Aorta (tissue), 5 donors: ENCODE measurements at places on chromosomes 2 and 18. TPM values are rescaled to one million over a fixed set of nuclear protein-coding genes. Genes with fewer than 3 reads are reported as not detected.

- H3K27ac ChIP-seq, result no peak overlapping the region
- no peak for DNase-seq
- no peaks in the 10 kb centered on the region for H3K4me1 ChIP-seq
- no peaks in the 10 kb centered on the region for H3K36me3 ChIP-seq
Measured at GRCh38 chr2:237152361-237152760, 66.7 kb downstream of the COPS8 start.

- no peaks in the 10 kb centered on the region for H3K27me3 ChIP-seq
- peak overlapping the region; percentile 41 for H3K4me3 ChIP-seq
- H3K4me1 ChIP-seq, result no peaks in the 10 kb centered on the region
- no peak for DNase-seq
- H3K36me3 ChIP-seq, result no peaks in the 10 kb centered on the region
Measured at GRCh38 chr2:144448389-144449027, 71.4 kb downstream of the ZEB2 start.

Gene CHST9
- 0.06 TPM for total RNA-seq

Gene TNS1
- total RNA-seq, result 1,949 TPM

Gene ADAM23
- 4.2 TPM for total RNA-seq

GRCh38 chr18:32775628-32776027 lies 2.8 kb upstream of the KLHL14 start:
- H3K27ac ChIP-seq, result no peak overlapping the region
- DNase-seq, result no peak
- H3K4me1 ChIP-seq, result no peaks in the 10 kb centered on the region
- no peak overlapping the region for H3K4me3 ChIP-seq

GRCh38 chr2:95279435-95280035 lies 5.3 kb downstream of the PROM2 start:
- DNase-seq, result peak; percentile 20
- no peak overlapping the region for H3K27ac ChIP-seq
- H3K4me1 ChIP-seq, result no peaks in the 10 kb centered on the region
- no peak overlapping the region for H3K4me3 ChIP-seq

DNA sequence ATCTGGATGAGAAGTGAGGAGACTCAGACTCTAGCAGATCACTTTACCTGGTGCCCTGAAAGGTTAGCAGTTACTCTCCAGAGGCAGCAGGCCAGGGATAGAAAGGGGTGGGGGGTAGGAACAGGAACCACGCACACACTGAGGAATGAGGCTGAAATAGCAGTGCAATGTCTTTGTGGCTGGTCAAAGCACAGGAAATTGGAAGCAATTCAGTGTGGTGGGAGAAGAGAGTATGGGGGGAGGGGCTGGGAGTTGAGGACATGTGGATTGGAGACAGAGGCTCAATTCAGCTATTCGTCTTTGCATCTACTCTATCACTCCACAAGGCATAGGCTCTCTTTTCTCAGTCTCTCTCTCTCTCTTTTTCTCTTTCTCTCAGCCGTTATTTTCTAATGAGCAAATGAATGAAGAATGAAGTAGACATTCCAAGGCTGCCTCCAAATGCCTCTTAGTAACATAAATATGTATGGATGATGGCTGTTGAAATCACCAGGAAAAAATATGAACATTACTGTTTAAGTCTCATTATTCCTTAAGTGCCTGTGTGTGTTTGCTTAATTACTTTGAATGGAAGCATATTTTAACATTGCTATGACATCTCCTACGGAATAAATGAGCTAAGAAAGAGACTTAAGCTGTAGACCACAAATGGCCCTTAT lies 979.4 kb downstream of the TSN start:
- no peaks in the 10 kb centered on the region for H3K36me3 ChIP-seq
- no peak overlapping the region for H3K4me3 ChIP-seq
- H3K27me3 ChIP-seq, result no peaks in the 10 kb centered on the region
- H3K4me1 ChIP-seq, result no peaks in the 10 kb centered on the region
- DNase-seq, result no peak
- H3K27ac ChIP-seq, result no peak overlapping the region
